ENCODE measurements at places on chromosomes 16 and 17. TPM values are rescaled to one million over a fixed set of nuclear protein-coding genes. Genes with fewer than 3 reads are reported as not detected.

The ICAM2 gene
- 432 TPM for total RNA-seq

The RNF112 gene
- 0.25 TPM for total RNA-seq

The PLK1 gene
- 21.9 TPM for total RNA-seq

The SDK2 gene
- total RNA-seq = not detected

The NPIPA3 gene
- 0.16 TPM for total RNA-seq

The TLCD2 gene
- total RNA-seq = 1.3 TPM

The CCL17 gene
- not detected for total RNA-seq

The DPEP3 gene
- total RNA-seq = not detected

The WSCD1 gene
- 27.6 TPM for total RNA-seq

The MYO19 gene
- total RNA-seq = 50.7 TPM

Data from bladder microvascular endothelial cell (primary cell).